ENCODE measurements at places on chromosomes 12 and 14. TPM values are rescaled to one million over a fixed set of nuclear protein-coding genes. Genes with fewer than 3 reads are reported as not detected.

CIT gene
- 61.6 TPM for total RNA-seq

GRCh38 chr12:114628199-114628598 lies 55.8 kb downstream of the TBX3 start:
- no peaks in the 10 kb centered on the region for H3K4me1 ChIP-seq
- DNase-seq: no peak
- H3K27me3 ChIP-seq: peaks cover 3% of the 10 kb centered on the region
- H3K36me3 ChIP-seq: no peaks in the 10 kb centered on the region

PTGR2 gene
- 23.6 TPM for total RNA-seq

GRCh38 chr12:54025499-54026405 lies 2.5 kb upstream of the HOXC6 start:
- no peak overlapping the region for H3K27ac ChIP-seq

DNA sequence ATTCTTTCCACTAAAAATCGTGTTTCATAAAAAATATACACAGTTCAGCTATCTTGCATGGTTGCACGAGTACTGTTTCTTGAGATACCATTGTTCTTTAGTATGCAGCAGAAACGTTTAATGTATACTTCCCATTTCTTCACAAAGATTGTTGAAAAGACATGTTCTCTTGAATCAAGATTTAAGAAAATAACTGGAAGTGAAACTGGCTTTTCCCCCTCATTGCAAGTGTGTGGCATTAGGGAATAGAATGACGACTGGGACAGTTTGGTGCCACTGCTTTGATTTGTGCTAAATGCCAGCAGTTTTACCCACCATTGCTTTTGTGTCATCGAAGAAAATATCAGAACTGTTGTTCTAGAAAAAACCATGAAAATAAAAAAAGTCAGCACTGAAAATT lies 20.3 kb upstream of the DHRS2 start:
- no peak overlapping the region for H3K27ac ChIP-seq
- no peak for DNase-seq
- H3K27me3 ChIP-seq: peaks cover 17% of the 10 kb centered on the region
- no peaks in the 10 kb centered on the region for H3K36me3 ChIP-seq
- no peak overlapping the region for H3K4me3 ChIP-seq

LRP1 gene
- total RNA-seq: 112 TPM

- no peaks in the 10 kb centered on the region for H3K27me3 ChIP-seq
- no peak for DNase-seq
- peaks cover 38% of the 10 kb centered on the region for H3K4me1 ChIP-seq
- H3K36me3 ChIP-seq: no peaks in the 10 kb centered on the region
These were observed 136.5 kb upstream of the AMIGO2 start for GRCh38 chr12:47216150-47216677.
